GM23338 (cell line): ENCODE measurements at places on chromosomes 3 and 15.

- no peak for DNase-seq
These were observed 178.6 kb upstream of the CCDC54 start for GRCh38 chr3:107198581-107199181.

DNA sequence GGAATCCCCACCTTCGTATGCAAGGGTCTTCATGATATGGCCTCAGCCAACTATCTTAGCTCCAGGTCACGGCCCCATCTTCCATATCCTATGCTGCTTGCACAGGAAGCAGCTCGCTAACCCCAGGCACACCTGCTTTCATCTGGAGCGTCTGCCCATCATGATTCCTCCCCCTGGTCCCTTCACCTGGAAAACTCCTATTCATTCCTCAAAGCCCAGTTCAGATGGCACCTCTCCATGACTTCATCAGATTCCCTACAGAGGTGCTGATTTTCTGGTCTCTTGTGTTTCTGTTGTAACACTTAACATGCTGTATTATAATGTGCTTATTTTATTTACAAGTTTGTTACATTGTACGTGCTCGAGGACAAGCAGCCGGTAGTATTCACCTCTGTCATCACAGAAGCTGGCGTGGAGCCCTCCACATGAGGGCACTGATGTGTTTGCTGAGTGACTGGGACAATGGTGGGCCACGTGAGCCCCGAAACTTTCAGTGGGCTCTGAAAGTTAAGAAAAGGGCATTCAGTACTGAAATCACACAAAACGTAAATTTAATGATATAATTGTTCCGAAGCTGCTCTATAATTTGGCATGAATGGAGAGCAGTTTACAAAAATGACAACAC is 16.2 kb downstream of the MUC20 start:
- DNase-seq: no peak

GRCh38 chr3:128081846-128082245 is 29.6 kb downstream of the SEC61A1 start:
- no peak for DNase-seq

DNA sequence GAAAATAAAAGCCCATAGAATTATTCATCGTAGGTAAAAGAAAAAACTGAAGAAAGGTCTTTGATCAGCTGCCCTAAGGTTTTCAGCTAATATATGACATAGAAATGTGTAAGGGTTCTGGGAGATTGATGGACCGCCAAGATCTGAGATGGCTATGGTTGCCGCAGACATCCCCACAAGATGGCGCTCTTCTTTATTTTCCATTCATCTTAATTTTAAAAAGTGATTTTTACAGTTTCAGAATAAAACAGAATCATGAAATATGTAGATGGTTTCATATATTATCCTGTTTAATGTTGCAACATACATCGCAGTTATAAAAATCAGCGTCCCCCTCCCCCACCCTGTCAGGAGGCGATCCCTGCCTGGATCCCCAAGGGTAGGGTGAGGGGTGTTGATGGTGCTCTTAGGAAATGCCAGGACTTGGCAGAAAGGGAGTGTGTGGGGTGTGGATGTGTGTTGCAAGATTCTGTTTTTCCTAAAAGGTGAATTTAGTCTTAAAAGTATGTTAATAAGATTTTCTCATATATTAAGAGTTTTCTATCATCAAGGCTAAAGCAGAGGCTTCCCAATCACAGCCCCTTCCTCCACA is 68.8 kb downstream of the ANXA2 start:
- peak; percentile 43 for DNase-seq

- DNase-seq: no peak
These were observed 220.9 kb downstream of the ATP8B4 start for GRCh38 chr15:49898097-49898496.

- DNase-seq: no peak
These were observed 220.3 kb upstream of the HES1 start for GRCh38 chr3:193915613-193916012.

DNA sequence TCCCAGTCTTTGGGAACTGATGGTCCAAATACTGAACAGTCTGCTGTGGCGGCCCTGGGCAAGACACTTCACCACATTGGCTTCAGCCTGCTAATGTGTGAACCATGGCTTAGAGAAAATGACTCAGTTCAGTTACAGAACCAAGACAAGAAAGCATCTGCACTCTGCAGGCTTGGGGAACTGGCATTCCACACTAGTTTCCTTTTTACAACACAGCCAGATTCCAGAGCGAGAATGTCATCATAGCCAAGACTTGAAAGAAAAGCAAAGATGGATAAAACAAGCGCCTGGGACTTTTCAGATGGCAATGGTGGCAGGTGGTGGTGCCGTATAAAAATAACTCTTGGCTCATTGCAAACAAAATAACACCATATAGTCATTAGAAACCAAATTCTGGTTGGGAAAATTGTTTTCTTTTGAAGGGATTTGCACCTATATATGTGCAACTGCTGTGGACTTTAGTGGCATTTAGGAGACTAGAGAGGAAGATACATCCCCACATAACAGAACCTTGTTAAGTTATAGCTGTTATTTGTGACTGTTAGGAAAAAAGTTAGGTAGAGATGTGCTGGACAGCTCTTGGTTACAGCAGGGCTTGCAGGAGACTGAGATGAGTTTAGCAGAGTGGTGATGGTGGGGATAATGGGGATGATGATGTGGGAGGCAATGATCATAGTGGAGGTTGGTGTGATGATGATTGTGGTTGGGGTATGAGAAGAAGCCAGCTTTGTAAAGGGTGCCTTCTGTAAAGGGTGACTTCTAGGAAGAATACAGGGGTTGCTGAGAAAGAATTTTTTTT is 273.6 kb downstream of the THRB start:
- peak; percentile 54 for DNase-seq

DNA sequence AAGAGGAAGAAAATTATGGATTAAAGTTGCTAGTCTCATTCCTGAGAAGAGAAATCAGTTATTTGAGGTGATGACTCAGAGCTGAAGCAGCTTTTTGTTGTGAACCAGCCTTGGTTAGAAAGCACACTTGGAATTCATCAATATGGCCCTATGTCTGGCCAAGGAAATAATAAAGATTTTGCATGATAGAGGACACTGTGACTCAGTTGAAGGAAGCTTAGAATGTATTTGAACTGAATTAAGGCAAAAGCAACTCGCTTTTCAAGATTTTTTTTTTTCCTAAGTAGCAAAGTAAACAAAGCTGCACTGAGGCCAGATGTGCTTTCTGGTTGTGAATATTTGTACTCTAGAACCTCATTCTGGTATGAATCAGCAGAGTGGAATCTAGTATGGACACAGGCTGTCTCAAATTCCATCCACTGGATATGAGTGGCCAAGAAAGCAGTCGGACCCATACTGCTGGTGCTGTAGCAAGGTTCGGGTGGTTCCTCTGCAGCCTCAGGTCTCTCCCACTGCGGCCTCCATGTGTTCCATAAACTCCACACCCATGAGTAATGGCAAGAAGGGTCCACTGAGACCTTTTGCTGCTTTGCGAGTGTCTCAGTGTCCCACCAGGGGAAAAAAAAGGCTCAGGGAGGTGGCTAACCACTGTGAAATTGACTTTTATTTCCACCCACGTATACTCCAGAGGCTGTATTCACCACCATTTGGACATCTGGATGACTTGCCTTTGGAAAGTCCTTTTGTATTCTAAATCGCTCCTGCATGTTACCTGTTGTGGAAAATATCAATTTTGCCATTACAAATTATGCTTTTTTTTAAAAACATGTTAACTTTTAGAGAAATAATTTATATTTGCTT is 53.1 kb downstream of the TGFBR2 start:
- no peak for DNase-seq

- no peak for DNase-seq
These were observed 11.1 kb downstream of the UACA start for GRCh38 chr15:70752193-70752635.

GRCh38 chr15:67548862-67549651 is 6.6 kb downstream of the MAP2K5 start:
- DNase-seq: peak; percentile 88

DNA sequence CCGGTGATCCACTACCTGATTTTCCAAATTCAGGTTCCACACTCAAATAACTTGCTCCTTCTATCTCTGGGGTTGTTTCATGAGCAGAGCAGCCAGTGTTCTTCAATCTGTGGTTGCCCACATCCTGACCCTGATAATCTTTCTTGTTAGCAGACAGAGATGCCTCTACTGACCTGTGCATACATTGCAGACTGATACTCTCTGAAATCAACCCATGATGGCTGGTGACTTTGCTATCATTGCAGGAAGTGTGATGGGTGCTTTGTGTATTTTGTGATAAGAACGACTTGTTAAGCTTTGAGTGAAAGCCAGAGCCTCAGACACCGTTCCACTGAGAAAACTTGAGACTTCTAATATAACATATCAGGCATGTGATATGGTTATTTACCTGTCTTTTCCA is 39.9 kb downstream of the GATM start:
- no peak for DNase-seq

DNA sequence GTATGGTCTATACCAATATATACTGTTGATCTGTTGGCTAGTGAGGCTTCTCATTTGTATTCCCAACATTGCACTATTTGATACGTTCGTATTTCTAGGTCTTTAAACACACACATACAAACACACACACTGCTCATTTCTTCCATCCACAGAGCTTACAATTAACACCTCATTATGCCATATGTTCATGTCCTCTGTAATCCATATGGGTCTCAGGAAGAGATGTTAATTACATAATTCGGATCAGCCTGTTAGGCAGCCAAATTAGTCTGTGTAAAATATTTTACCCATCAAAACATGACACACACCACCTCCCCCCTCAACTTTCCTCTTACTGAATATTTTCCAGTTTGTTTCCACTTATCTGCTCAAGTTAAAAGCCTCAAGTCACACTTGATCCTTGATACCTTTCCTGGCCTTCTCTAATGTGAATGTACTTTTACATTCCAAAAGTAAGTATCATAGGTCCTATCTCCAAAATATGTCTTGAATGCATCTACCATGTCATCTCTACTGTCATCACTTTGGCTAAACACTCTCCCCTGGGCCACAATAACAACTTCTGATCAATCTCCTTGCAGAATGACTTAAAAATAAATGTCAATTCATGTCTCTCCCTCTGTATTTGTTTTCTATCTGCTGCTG is 28.2 kb downstream of the EOGT start:
- DNase-seq: no peak

GRCh38 chr15:46525984-46526725 is 891.3 kb downstream of the SQOR start:
- DNase-seq: no peak

- DNase-seq: no peak
These were observed 60.5 kb downstream of the TRAK1 start for GRCh38 chr3:42151596-42152168.

- no peak for DNase-seq
These were observed 85.1 kb downstream of the NUP210 start for GRCh38 chr3:13335059-13335458.

DNA sequence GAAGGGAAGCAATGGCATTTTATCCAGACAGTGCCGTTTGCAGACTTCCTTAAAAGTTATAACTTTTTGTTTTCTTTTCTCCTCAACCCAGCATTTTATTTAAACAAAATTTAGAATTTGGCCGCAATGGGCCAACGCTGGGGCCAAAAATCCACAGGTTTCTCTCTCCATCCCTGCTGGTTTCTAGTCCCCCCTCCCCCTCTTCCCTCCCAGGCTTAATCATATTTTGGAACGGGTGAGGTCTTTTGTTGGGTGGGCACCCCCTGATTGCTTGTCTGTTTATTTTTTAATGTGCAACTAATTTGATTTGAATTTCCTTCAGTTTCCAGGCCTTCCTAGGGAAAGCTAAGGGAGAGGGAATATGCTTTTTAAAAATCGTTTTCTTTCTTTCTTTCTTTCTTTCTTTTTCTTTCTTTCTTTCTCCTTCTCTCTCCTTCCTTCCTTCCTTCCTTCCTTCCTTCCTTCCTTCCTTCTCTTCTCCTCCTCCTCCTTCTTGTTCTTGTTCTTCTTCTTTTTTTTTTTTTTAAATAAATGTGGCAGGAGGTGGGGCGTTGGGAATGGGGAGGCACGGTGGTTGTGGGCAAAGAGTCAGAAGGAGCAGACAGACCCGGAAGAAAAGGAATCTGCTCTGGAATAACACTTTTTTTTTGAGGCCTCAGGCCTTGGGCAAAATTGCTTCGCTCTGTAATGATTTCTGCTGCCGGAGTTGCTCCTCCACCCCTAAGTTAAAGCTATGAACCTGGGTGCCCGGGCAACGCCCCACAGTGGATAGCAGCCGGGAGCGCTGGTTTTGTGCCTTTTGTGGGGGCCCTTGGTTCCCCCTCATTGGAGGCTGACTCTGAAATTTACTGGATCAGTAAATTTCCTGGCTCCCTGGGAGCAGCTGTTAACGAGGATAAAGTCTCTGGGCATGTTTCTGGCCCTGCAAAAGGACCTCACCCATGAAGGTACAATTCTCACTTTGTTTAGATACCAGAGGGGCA is 1.9 kb downstream of the FNDC3B start:
- peak; percentile 45 for DNase-seq

- DNase-seq: no peak
These were observed 16.4 kb upstream of the CBLB start for GRCh38 chr3:105885256-105885655.

DNA sequence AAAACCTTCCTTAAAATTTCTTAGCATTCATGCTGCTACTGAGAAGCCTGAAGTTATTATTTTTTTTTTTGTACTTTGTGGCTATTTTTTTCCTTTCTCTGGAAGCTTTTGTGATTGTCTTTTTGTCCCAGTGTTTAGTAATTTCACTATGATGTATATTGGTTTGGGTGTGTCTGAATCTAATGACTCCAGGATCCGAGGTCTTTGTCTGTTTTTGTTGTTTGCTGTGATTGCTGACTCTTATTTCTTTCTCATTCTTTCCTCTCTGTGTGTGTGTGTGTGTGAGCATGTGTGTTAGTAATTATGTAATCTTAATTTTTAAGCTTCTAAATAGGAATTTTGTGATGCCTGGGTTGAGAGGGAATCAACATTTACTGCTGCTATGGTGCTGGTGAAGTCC is 152.0 kb downstream of the RAP2B start:
- DNase-seq: no peak

- DNase-seq: no peak
These were observed 21.2 kb downstream of the STARD5 start for GRCh38 chr15:81302701-81303109.

- DNase-seq: no peak
These were observed 904.2 kb downstream of the SI start for GRCh38 chr3:164174059-164174458.

GRCh38 chr3:138850151-138850550 is 15.4 kb upstream of the PIK3CB start:
- DNase-seq: no peak

DNA sequence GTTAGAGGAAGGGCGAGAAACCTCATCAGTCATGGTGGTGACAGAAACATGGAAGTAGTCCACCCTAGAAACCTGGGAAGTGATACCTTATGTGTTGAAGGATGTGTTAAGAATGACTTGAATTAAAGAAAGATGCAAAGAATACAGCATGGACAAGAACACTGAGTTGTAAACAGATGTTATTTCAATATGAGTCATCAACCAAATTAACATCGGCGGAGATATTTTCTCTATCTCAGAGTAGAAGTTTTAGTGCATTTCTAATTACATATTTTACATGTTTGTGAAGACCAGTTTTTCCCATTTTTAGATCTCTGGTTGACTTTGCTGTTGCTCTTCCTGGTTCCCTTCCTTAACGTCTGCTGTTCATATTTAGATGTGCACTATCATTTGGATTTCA is 268.8 kb upstream of the TBL1XR1 start:
- no peak for DNase-seq

GRCh38 chr3:159911664-159912037 is 77.0 kb upstream of the IL12A start:
- no peak for DNase-seq
